Astrocyte of the cerebellum (primary cell): ENCODE measurements at places on chromosomes 4 and X.

- DNase-seq = no peak
Observed at GRCh38 chr4:6876440-6876839, 33.2 kb upstream of the TBC1D14 start.

- DNase-seq = no peak
Observed at GRCh38 chr4:38939165-38939564, 71.6 kb downstream of the FAM114A1 start.

GRCh38 chrX:13085526-13085925, 41.1 kb upstream of the FAM9C start:
- no peak for DNase-seq

- DNase-seq = no peak
Observed at GRCh38 chr4:80911458-80911857, 119.0 kb upstream of the BMP3 start.

DNA sequence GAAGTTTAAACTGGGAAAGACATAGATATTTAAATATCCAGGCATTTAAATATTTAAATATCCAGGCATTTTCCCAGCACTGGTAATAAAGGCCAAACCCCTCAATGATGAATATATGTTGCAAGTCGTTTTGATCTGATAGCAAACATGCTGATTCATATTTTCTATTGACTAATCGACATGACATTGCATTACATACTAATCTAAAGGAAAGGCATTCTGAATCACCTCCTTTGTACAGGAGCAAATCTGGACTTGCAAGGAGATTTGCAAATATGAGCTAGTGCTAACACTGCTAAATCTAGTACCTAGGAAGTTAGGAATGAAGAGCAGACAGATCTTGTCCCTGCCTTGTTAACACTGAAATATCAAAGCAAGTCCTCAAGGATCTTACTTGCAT, 207.3 kb downstream of the SLC7A11 start:
- no peak for DNase-seq

GRCh38 chr4:148447681-148448080, 5.5 kb upstream of the NR3C2 start:
- DNase-seq = no peak

DNA sequence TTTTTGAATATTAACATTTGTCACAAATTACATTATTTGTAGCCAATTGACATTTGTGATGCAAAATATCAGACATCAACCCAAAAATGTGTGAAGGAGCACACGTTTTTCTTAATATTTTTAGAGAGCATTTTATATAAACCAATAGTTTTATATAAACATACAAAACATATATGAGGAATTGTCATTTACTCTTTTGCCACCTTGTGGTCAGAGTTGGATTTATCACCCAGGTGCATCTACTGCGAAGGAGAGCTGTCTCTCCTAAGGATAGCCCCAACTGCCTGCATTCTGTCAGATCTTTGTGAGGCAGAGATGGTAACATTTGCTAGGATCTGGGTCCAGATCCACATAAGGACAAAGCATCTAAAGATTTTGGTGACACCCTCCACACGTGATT, 2.5 kb upstream of the USP27X start:
- DNase-seq = no peak

- no peak for DNase-seq
Observed at GRCh38 chrX:136762820-136763452, 17.8 kb downstream of the ARHGEF6 start.

DNA sequence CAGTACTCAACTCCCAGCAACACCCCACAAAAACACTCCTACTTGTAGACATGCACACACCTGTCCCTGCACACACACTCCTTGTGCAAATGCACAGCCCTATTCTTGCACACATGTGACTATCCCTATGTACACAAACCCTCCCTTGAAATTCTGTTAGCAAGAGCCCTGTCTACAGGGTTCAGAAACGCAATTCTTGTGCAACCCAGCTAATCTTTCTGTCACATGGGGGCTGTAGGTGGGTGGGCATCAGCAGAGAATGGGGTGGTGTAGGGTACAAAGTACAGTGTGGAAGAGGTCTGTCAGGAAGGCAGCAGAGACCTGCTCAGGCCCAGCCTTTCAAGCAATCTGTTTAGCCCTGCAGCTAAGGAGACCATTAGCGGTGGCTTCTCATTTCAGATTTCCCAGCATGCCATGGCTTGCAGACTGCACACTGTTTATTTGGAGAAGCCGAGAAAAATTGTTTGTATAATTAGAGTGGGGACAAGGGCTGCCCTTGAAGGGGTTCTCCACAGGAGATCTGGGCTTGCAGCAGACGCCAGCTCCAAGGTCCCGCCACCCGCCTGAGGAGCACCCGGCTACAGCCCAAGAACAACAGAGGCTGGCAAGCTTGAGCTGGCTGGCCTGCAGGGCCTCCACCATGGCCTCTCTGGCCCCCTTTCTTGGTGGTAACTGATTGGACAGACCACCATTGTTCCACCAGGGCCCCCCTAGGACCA, 144.0 kb upstream of the PJA1 start:
- DNase-seq = no peak

DNA sequence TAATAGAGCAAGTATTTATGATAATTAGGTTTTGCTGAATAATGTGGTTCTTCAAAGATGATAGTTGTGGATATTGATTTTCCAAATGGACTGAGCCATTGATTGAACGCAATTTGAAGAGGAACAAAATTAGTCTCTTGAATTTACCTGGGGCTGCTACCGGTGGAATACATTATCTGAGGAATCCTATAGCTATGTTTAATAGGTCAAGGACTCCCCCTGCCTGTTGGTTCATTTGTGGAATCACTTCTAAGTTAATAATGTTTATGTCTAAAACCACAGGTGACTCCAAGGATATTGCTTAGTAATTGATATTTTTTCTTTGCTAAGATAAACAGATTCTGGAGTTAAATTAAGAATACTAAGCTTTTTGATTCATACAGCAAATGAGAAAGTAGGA, 576.0 kb upstream of the PABPC4L start:
- DNase-seq = no peak

GRCh38 chr4:9600246-9600645, 156.0 kb downstream of the DEFB131A start:
- no peak for DNase-seq

- no peak for DNase-seq
Observed at GRCh38 chr4:76799718-76800117, 98.2 kb downstream of the SOWAHB start.

DNA sequence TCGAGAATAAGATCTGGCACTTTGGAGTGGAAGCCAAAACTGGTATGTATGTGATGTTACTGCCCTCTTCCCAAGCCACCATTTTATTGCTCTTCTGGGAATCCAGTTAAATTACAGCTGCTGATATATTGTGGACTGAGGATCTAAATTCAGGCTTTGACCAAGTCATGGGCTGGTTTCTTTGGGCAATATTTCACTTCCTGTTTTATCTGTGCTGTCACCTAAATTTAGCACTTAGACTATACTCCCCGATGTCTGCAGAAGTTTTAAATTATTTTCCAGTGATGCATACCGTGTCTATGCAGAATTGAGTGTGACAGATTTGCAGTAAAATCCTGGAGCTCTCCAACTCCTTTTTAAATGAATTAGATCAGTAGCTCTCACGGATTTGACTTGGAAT, 100.0 kb downstream of the TEX13A start:
- DNase-seq = no peak

GRCh38 chr4:99483636-99484035, 27.2 kb upstream of the C4orf17 start:
- no peak for DNase-seq

- DNase-seq = peak; percentile 51
Observed at GRCh38 chr4:182560358-182560757, 317.2 kb downstream of the TENM3 start.

GRCh38 chrX:39212456-39212855, 411.2 kb downstream of the MID1IP1 start:
- DNase-seq = no peak

- no peak for DNase-seq
Observed at GRCh38 chr4:17063888-17064287, 165.4 kb upstream of the LDB2 start.

DNA sequence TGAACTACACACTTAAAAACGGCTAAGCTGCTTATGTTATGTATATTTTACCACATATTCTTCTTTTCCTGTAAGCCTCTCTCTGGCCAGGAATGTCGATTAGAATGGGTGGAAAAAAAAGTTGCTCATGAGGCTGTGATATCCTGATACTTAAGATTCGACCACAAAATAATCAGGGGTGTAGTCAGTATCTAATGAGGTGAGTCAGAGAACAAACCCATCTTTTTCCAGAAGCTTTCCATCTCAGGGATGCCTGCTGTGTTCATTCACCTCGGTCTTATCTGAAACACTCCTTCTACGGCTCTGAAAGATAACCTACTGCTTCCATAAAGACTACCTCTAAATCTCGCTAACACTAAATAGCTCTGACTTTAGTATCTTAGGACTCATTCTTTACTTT, 142.7 kb upstream of the MAP3K15 start:
- no peak for DNase-seq

GRCh38 chr4:18444206-18444605, 422.7 kb upstream of the LCORL start:
- DNase-seq = no peak

GRCh38 chr4:23305026-23305425, 584.8 kb downstream of the PPARGC1A start:
- no peak for DNase-seq

GRCh38 chr4:84878546-84878945, 87.9 kb downstream of the WDFY3 start:
- DNase-seq = no peak

DNA sequence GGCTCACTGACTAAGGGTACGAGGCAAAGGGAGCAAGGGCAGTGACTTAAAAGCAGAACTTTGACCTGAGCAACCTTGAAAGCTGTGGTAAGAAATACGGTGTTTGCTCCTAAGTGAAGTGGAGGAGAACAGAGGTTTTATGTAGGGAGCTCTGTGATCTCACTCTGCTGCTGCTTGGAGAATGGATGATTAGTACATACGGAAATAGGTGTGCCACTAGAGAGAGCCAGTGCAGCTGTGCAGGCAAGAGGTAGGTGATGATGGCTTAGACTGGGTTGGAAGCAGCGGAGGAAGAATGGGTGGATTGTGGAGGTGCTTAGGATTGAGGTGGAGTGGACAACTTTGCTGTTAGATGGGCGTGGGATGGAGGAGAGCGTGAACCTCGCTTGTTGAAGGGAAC, 85.0 kb downstream of the FAM193A start:
- no peak for DNase-seq

DNA sequence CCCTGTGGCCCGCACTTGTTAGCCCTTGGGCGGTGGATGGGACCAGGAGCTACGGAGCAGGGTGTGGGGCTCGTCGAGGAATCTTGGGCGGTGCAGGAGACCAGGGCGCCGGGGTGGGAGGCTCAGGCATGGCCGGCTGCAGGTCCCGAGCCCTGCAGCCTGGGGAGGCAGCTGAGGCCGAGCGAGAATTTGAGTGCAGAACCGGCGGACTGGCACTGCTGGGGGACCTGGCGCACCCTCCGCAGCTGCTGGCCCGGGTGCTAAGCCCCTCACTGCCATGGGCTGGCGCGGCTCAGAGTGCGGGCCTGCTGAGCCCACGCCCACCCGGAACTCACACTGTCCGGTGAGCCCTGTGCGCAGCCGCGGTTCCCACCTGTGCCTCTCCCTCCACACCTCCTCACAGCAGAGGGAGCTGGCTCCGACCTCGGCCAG, 73.6 kb upstream of the TLL1 start:
- DNase-seq = no peak

GRCh38 chr4:30720021-30720660, at the start of gene PCDH7:
TSS of gene PCDH7 (plus strand) at chr4:30720369. CDS start at chr4:30721423, 1,054 bp downstream.
- no peak for DNase-seq

DNA sequence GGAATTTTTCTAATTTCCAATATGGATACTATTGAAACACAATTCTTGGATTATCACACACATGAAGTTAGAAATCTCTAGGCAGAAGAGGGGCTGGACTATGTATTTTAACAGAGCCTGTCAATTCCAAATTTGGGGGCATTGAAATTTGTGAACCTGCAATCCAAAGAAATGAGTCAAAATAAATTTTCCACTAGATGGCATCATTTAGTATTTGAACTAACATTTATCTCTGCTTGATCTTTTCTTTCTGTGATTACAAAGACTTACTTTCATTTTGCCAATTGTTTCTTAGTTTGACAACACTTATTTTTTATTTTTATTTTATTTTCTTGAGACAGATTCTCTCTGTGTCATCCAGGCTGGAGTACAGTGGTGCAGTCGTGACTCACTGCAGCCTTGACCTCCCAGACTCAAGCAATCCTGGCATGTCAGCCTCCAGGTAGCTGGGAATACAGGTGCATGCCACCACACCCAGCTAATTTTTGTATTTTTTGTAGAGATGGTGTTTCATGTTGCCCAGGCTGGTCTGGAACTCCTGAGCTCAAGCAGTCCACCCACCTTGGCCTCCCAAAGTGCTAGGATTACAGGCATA, 2.7 kb upstream of the PYURF start:
- no peak for DNase-seq

DNA sequence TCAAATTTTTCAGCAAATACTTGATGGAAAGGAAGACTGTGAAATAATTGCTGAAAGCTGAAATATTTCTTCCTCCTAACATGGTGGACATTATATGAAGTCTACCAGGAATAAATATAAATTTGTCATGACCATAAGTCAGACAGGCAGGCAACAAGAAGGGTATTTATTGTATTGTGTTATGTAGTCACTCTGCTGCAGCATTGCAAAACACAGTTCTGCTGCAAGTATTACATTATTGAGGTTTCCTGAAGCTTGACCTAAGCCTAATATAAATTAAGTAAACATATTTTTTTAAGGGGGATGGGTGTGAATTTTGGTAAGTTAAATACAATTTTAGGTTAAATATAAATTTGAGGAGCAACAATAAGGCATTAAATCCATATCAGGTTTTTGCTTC, 60.2 kb upstream of the MAOA start:
- no peak for DNase-seq

DNA sequence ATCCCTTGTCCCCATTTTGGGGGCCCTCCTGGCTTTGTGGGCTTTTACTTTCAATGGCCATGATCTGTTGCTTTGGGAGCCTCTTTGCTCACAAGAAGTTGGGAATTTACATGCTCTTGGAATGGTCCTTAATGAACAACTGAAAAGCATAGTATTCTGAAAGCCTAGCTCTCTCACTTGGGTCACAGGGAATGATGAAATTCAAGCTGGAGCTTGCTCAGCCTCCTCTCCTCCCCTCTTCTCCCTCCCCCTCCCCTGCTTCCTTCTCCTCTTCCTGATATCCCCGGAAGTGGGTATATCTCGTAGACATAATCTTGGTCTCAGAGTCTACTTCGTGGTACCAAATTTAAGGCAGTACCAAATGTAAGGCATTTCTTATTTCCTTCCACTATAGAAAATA, 400.6 kb upstream of the NR3C2 start:
- DNase-seq = no peak
